Adrenal gland (tissue), 19 donors: ENCODE measurements at places on chromosomes 2 and 18.

- no peak for DNase-seq
Observed at GRCh38 chr2:54642677-54643430, 80.6 kb upstream of the EML6 start.

DNA sequence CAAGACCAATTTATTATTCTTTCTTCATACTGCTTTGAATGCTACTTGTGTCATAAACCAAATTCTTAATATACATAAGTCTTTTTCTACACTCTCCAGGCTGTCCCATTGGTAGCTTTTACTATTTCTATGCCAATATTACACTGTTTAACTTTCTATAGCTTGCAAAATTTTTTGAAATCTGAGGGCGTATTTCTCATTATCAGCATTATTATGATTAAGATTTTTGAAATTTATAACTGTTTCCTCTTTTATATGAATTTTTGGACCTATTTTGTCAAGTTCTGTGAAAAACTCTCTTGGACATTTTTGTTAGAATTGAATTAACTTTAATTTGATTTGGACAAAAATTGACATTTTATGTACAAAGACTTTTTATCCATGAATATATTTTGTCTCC, 98.6 kb downstream of the GFPT1 start:
- no peak for DNase-seq

DNA sequence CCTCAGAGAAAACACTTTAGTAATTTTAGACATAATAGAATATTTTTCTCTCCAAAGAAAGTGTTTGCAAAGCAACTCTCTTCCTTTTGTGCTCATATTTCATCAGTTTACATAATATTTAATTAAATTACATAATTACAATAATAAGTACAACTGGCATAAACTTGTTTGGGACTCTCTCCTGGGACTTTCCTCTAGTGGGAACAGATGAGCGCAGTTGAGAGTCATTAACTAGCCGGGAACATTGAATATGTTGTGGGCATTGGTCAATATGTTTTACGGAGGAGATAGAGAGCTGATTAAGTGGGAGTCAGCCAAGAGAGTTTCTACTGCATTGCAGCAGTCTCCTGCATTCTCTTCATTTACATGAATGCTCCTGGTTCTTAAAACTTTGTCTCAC, 607.7 kb downstream of the ARHGAP15 start:
- DNase-seq: no peak

- DNase-seq: no peak
Observed at GRCh38 chr2:2703172-2703571, 372.1 kb upstream of the MYT1L start.

DNA sequence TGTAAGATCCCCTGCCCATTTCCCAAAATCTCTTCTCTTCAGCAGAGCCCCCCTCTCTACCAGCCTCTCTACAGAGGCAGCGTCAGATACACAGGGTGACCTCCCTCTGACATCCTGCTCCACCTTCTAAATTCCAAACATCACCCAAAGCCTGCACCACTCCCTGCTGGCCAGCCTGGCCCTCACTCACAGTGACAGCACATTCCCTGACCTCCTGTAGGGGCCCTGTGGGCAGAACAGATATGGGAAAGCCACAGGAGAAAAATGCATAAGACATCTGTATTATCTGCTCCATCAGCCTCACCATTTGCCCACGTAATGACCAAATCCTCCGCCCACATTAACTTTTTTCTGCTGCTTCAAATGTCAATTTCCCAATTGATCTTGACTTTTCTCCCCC, 40.6 kb downstream of the TRABD2A start:
- no peak for DNase-seq

DNA sequence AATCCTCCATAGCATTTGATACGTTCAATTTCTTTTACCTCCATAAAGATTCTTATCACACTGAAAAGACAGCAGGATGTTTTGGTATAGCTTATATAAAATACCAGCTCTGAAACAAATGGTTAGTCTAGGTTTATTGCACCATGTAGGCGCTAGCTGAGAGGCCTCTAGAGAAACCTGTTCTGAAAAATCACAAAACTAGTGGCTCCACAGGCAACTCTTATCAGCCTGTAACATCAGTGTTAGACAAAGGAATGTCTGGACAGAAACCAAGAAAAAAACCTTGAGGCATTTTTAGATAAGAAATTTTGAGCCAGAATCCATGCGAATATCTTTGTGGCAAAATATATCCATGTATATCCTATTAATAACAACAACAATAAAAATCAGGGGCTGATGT, 440.4 kb upstream of the MAP2 start:
- DNase-seq: peak; percentile 29

- no peak for DNase-seq
Observed at GRCh38 chr18:21389283-21389682, 147.3 kb downstream of the GREB1L start.
